Fibroblast of the conjunctiva (primary cell): ENCODE measurements at places on chromosomes 7 and 10.
A peak's percentile ranks its signal among the peaks of the same experiment; 100 is the strongest.

DNA sequence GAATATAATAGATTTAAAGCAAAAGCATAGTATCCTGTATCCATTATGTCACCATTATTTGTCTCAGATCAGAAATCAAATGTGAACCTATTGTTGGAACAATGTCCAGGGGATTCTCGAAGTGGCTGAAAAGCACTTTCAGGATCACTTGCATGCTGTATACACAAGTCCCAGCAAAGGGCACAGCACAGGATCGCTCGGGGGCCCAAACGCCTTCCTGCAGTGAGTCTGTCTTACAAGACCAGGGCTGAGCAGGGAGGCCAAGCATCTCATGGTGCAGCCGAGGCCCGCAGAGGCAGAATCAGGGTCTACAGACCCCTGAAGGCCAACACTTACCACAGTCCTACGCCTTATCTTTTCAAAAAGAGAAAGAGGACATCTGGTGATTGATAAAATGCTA, 92.3 kb downstream of the TNS3 start:
- DNase-seq: no peak

DNA sequence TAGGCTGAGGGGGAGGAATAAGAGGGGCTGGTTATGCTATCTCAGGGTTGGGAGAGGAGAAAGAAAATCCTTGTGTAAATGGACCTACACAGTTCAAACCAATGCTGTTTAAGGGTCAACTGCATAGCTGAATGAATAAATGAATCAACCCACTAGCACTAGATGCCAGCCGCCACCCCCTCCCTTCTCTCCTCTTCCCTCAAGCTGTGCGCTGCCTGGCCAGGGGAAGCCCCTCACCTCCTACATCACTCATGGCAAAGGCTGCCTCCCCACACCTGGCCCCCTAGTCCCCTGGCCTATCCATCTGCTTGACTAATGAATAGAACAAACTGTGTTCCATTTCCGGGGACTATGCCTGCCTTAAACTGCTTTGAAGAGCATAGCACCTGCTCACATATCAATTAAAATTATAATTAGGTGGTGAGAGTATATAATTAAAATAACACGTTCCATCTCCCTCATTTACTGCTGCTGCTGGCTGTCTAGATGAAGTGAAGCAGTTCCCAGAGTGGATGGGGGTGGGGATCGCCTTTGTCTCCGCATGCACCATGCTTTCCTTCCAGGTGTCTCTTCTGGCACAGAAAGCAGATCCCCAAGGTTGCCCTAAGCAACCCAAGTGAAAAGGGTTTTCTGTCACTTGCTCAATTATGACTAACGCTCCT, 32.6 kb downstream of the GRID1 start:
- no peak for DNase-seq

DNA sequence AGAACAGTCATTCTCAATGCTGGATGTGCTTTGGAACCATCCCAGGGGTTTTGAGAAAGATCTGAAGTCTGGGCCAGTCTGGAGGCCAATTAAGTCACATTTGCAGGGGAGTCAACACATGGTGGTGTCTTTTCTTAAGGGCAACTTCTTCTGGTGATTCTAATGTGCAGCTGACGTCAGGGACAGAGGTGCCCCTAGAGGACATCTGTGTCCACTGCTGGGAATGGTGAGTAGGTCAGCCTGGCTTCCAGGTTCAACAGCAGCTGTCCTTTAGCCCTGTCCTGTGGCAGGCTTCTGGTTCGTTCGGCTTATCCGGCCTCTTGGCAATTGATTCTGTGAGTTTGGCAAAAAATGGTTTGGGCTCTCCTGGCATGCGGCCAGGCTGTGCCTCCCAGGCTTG, 269.7 kb upstream of the HABP2 start:
- DNase-seq: no peak

- DNase-seq: no peak
Measured at GRCh38 chr10:133042816-133043215, 44.9 kb upstream of the ADGRA1 start.

DNA sequence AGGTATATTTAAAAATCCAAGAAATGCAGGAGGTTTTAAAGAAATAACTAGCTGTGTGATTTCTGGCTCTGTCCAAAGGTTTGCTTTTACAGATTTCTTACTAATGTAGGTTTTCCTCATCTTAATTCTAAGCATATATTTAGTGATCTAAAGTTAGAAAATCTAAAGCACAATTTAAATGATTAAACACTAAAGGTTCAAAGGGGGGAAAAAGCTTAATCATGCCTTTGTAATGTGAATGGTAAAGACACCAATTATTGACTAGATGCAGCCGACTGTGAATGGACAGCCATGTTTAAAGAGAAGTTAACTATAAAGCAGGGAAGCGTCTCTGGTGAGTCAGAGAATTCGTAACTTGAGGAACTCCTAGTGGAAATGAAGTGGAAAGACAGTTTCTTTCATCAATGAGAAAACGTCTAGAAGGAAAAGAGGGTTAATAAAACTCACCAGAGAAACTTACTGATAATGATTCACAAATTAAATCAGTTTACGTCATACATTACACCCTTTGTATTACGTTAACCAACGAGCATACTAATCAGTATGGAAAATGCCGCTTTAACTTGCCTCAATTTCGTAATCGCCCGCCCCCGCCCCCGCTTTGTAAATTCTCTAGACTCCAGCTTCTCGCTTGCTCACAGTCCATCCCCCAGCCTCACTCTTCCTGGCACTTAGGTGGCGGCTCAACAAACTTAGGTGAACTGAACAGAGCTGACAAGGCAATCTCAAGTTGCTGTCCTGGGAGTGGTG, 1.1 kb upstream of the HBP1 start:
- peak; percentile 79 for DNase-seq

DNA sequence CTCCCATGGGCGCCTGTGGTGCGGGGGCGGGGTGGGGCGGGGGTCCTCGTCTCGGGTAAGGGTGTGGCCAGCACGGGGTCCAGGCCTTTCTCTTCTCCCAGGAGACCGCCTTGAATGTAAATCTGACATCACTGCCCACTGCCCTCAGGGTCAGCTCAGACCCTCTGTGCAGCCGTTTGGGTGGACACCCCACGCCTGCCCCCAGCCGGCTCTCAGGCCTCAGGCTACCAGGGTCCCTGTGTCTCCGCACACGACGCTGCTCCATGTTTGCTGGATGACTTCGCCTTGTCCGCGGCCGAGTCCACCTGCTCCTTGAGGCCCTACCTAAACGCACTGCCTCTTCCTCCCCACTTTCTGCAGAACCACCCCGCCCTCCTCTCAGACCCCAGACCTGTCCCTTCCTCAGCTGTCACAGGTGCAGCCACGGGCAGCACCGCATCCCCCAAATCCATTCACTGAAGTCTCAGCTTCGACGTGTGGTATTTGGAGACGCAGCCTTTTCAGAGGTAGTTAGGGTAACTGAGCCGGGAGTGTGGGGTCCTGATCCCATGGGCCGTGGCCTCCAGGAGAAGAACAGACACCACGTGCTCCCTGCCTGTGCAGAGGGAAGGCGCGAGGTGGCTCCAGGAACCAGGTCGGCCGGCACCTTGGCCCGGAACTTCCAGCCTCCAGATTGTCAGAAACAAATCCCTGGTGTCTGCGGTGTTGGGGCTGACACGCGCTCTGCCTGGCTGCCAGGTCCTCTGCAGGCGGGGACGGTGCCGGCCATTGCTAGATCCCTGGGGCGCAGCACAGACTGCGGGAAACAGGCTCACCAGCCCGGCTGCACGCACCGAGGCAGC, 97.4 kb upstream of the DIP2C start:
- DNase-seq: no peak

GRCh38 chr10:43671659-43672531, 23.2 kb upstream of the ZNF32 start:
- DNase-seq: peak; percentile 60

DNA sequence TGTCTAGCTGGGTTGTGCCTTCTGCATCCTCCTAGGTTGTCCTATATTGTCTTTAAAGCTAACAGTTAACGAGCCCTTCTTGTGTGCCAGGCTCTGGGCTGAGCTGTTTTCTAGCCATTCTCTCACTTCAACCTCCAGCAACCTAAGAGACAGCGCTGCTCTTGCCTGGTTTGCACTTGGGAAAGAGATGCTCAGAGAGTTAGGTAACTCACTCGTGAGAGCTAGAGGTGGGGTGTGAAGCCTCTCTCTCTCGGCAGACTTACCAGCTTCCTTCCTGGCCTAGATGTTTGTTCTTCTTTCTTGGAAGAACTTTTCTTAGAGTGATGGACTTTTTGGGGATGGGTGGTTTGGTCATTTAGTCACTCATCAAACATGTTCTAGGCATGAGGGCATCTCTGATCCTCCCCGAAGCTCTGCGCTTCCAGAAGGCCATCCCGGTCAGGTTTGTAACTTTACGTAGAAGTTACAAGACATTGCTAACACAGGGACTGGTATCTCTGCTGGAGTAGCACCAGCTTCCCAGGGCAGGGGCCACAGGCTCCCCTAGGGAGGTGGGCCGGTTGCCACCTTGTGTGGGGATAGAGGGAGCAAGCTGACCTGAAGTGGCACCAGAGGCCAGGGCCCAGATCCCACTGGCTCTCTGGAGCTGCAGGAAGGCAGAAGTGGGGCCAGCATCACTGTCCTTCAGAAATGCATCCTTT, 14.3 kb downstream of the TSPAN15 start:
- no peak for DNase-seq

GRCh38 chr10:30188556-30189237, 129.3 kb upstream of the JCAD start:
- DNase-seq: no peak

- DNase-seq: no peak
Measured at GRCh38 chr10:86098187-86098881, 268.3 kb downstream of the GRID1 start.

GRCh38 chr7:473870-474604, 45.6 kb downstream of the PDGFA start:
- no peak for DNase-seq

DNA sequence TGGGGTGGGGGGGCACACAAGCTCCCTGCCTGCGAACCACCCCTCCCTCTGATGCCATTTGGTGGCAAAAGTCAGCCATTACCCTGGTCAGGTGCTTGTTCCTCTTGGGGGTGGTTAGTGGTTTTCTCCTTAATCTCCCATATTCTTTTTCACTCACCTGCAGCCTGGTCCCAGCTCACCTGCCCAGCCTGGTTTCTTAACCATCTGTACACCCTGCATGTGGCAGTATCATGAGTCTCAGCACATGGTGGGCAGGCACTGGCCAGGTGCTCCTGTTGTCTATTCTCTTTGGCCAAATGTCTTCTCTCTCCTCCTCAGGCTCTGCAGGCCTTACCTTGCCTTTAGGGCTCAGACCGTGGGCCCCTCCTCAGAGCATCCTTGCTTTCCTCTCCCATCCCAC, 30.5 kb downstream of the OGDH start:
- no peak for DNase-seq

DNA sequence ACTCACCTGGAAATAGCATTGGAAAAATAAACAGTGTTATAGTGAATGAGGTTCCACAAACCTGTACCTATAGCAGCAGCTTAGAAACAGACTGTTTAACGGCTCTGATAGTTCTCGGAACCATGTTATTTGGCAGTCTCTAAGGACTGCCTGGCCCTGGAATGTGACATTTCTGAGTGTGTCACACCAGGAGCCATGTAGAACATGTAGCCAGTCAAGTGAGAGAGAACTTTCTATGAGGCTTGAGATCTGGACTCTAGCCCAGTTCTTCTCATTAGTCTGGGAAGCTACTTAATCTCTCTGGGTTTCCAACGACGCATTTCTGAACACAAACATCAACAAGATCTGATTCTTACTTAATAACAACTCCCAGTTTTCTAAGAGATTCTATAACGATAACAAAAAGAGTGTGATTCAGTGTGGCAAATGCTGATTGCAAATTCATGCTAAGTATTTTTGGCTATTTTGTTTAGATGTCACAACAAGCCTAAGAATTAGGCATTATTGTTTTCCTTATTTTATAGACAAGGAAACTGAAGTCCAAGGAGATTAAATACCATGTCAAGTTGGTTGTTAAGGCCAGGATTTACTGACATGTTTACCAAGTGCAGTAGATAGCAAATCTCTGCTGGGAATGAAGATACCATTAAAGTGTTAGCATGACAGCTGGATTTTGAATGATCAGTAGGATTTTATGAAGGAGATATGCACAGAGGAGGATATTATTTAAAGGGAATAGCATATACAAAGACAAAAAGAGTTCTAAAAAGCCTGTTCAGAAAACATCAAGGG, 47.2 kb downstream of the APBB1IP start:
- DNase-seq: no peak

- no peak for DNase-seq
Measured at GRCh38 chr10:133378251-133379096, 588 bp upstream of the PAOX start.
